ENCODE measurements at places on chromosomes 6 and 20.
A peak's percentile ranks its signal among the peaks of the same experiment; 100 is the strongest.

- no peak for DNase-seq
Observed at GRCh38 chr6:112431803-112432202, 84.7 kb downstream of the RFPL4B start.

DNA sequence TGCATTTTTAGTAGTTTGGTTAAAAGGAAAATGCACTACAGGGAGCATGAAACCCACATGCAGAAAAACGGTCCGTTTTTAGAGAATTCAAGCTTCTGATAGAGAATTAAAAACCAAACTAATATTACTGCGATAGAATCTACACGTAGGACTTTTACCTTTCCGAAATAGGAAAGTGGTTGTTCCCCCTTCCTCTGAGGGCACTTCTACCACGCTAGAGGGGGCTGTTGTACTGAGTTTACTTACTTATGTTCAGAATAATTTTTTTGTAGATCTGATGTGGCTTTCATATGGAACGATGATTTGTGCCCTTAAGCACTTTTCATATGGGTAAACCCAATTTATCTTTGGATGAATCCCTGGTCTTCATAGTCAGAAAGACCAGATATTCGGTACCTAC is 264.3 kb upstream of the PLN start:
- DNase-seq = peak; percentile 7

GRCh38 chr6:2185466-2185865 is 59.9 kb downstream of the GMDS start:
- no peak for DNase-seq

GRCh38 chr6:50185006-50185405 is 135.3 kb upstream of the DEFB112 start:
- no peak for DNase-seq

- DNase-seq = no peak
Observed at GRCh38 chr6:13001927-13002326, 285.4 kb downstream of the PHACTR1 start.

GRCh38 chr6:95530176-95530819 is 47.0 kb upstream of the MANEA start:
- no peak for DNase-seq

DNA sequence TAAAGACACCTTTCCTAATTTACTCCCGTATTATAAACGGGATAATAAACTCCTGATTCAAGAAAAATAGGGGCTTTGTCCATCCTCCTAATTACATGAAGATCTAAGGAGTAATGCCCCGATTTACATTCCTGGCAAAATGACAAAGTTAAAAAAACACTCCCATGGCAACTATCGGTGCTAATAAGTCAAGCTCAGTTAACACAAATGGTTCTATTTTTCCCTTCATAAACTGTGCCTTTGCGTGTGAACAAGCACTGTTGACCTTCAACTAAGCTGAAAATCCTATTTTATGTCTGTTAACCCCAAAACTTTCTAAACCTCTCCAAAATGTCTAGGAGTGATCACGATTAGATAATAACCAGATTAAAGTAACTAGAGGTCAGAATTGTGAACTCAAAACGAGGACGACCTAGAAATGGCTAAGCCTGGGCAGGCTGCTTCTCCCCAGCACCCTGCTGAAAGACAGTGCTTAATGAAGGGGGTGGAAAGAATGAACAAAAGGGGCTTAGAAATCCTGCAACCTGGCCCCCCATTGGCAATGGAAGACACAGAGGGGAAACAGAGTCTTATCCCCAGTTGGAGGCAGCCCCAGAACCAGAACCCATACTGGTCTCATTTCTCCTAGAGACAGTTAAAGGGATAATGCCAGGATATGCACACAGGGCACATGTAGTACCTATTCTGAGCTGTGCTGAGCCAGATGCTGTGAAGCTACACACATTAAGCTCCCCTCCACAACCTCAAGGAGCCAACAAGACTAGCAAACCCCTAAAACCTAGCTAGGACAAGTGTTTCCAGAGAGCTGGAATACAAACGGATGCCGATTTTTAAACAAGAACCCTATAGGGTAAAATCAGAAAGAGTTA is 23.0 kb downstream of the SLC23A2 start:
- DNase-seq = no peak

DNA sequence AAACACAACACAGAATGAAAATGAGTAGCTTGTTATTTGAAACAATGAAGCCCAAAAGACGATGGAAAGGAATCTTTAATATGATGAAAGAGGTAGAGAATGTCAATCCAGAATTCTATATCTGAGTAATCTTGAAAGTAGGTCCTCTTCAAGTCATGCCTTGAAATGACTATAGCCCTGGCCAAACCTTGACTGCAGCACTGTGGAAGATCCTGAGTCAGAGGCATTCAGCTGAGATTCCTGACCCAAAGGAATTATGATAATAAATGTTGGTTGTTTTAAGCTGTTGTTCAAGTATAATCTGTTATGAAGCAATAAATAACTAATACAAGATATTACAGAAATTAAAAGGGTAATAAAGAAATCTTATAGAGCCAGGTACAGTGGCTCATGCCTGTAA is 64.8 kb downstream of the IBTK start:
- no peak for DNase-seq

DNA sequence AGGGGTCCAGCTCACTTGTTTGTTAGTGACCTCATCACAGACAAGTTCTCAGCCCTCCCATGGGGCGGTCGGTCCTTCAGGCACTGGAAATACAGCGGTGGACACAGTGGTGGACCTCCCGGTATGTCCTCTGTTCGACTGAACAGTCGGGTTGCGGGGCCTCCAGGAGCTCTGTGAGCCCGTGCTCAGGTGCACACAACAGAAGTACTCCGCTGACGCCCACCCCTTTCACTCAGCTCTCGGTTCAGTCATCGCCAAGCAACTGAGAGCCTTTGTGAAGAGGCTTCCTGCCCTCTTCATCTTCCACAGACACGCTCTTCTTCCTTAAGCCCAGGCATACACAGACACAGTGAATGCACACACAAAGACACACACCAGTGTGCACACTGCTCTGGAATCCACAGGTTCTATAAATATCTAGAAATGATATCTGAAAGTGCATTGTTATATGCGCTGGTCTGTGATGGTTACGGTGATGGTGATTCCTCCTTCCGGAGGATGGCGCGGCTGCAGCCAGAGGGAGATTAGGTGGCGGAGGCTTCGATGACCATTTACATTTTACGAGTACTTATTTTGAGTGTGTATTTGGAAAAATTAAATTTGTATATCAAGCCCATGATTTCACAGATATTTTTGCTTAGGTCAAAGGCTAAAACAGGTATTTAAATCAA is 46.8 kb upstream of the BHLHE23 start:
- no peak for DNase-seq

DNA sequence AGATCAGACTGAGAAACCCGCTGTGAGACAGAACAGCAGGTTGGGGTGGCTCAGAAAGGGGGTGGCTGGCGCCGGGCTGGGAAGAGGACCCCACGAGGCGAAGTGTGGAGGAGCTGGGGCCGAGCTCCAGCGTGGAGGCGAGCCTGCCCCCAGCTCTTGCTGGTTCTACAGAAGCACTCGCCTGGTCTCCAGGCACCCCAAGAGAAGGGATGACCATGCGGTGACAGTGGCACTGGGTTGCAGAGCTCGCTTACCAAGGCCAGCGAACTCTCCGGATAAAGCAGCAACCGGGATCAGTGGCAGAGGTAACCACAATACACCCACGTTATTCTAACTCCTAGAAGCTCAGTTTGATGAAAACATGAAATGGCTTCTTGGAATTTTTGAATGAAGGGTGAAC is 26.5 kb downstream of the THBS2 start:
- DNase-seq = no peak

GRCh38 chr6:167115054-167115453 is 7.8 kb upstream of the CCR6 start:
- no peak for DNase-seq

GRCh38 chr6:99254616-99255550 is 94.6 kb downstream of the FAXC start:
- DNase-seq = no peak

- DNase-seq = no peak
Observed at GRCh38 chr6:90485635-90486277, 101.1 kb downstream of the MAP3K7 start.

DNA sequence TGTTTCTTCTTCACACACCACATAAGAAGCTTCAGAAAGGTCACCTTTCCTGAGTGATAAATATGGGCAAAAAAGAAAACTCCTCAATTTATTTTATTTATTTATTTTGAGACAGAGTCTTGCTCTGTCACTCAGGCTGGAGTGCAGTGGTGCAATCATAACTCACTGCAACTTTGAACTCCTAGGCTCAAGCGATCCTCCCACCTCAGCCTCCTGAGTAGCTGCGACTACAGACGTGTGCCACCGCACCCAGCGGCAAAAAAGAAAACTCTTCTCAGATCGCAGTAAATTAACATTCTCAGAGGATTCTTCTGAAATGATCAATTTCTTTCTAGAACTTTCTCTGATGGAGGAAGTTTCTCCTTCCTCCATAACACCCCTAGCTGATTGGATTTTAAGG is 111.2 kb downstream of the TRERF1 start:
- no peak for DNase-seq

DNA sequence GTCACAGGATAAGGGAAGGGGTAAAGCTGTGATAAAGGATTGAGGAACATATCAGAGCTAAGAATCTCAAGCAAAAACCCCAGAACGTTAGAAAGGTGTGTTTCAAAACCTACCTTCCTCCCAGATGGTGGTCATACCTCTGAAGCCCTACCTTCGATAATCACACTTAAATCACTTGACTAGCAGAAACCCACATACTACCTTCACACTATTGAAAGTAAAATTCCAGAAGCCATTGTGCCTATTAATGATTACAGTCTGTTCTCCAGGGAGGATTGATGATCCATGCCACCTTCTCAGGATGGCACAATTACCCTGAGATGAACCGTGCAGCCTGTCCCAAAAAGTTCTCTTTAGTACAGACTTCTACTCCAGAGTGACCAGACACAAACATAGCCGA is 72.3 kb upstream of the SOX4 start:
- no peak for DNase-seq

DNA sequence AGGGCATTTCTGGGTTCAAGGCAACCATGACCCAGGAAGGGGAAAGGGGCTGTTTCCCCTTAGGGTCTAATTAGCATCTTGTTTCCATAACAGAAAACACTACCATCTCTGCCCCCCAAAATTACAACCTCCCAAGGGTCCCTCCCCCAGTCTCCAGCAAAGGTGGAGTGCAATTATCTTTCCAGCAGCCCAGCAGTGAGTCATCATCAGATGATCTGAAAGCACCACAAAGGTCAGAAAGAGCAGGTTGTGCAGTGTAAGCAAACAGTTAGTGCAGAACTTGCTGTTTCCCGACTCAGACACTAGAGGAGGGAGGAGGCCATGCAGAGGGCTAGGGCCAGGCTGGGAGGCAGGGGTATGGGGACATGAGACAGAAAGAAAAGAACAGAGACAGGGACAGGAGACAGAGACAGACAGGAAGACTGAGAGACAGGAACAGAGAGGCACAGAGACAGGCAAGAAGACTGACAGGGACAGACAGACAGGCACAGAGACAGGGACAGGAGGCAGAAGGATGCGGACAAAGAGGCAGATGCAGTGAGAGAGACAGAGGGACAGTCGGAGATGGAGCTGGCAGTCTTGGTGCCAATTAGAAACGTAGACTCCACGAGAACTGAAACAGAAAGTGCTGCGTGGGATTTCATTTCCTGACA is 62.5 kb downstream of the PYGB start:
- peak; percentile 78 for DNase-seq

GRCh38 chr20:24835195-24835594 is 113.9 kb upstream of the CST7 start:
- no peak for DNase-seq

DNA sequence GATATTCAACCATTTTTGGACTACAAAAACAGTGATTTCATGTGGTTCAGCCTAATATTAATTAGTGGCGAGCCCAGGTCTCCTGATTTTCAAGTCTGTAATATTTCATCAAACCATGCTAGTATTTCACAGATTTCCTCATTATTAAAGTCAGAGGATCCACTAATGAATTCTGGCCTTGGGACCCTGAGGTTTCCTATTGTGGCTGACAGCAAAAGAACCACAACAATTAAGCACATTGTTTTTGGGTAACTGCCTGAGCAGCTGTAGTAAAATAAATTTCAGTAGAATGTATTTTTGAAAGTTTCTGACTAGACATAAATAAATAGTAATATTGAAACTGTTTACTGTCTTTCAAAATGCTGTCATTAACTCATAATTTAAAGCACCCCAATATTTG is 630.7 kb upstream of the MMS22L start:
- DNase-seq = no peak

- DNase-seq = no peak
Observed at GRCh38 chr6:5125152-5126006, 40.2 kb downstream of the PPP1R3G start.

- DNase-seq = no peak
Observed at GRCh38 chr6:156309017-156309416, 468.2 kb upstream of the ARID1B start.

DNA sequence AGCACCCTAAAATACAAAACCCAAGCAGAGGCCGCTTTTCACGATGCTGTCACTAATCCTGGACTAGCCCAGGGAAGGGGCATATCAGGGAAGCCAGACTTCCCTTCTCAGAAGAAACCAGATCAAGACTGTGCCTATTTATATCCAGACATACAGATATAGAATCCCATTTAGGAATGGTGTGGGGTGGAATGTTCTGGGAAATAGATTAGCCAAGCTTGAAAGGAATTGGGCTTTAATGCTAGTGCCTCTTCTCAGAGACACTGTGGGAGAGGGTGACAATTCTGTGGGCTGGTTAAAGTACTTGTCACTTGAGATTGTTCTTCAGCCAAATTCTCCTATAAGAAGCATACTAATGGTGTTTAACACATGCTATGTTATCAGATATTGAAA is 45.5 kb downstream of the SNAP25 start:
- no peak for DNase-seq

- DNase-seq = no peak
Observed at GRCh38 chr6:29749308-29749662, 26.1 kb downstream of the HLA-F start.

- no peak for DNase-seq
Observed at GRCh38 chr6:159501558-159501957, 191.5 kb downstream of the SOD2 start.

DNA sequence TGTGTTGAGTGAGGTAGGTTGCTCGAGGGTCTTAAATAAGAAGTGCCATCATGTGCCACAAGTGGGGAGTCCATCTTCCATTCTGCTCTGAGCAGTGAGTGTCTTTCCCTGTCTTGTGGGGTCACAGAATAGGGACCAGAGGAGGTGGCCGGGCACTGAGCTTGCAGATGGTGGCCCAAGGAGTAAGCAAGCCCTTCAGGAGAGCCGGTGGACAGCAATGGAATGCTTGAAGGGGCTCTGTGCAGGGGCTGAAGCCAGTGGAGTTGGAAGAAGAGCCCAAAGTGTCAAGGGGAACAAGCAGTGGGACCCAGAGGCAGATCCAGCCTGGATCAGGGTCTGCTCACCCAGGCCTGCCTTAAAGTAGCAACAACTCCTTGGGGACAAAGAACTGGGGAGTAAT is 213.5 kb upstream of the SNX9 start:
- no peak for DNase-seq

GRCh38 chr6:134585517-134585873 is 267.6 kb upstream of the SGK1 start:
- DNase-seq = no peak

DNA sequence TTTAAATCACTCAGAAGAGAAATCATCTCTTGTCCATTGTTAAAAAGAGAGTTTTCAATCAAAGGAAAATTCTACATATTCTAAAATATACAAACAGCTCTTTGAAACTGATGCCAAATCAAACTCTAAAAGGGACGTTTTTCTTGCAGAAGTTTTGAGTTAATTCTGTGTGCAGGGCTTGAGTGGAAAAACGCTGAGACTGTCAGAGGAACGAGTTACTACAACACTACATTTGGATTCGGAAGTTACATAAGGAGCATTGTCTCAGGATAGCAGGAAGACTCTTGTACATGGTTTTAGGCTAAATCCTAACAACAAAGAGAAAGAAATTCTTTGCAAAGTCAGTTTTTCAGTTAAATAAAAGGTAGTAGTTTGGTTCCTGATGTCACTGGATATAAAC is 155.7 kb upstream of the SUPT3H start:
- DNase-seq = no peak

Data from NCI-H510A (cell line).